ENCODE measurements at places on chromosomes 1 and 21. TPM values are rescaled to one million over a fixed set of nuclear protein-coding genes. Genes with fewer than 3 reads are reported as not detected.

Gene KLF17
- 1.1 TPM for total RNA-seq

GRCh38 chr1:176994931-176995596 is 169.4 kb downstream of the ASTN1 start:
- no peak for DNase-seq

DNA sequence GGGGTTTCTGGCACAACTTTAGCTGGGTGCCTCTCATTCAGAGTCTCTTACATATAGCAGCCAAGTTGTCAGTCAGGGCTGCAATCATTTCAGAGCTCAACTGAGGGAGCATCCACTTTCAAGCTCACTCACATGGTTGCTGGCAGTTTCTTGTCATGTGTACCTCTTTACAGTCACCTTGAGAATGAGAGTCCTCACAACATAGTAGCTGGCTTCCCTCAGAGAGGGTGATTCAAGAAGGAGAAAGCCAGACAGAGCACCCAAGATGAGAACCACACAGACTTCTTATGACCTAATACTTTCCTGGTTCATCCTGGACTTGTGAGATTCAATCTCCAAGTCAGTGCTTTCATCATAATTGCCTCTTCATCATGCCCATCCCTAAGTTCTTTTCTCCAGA is 57.2 kb downstream of the DPT start:
- DNase-seq = no peak

DNA sequence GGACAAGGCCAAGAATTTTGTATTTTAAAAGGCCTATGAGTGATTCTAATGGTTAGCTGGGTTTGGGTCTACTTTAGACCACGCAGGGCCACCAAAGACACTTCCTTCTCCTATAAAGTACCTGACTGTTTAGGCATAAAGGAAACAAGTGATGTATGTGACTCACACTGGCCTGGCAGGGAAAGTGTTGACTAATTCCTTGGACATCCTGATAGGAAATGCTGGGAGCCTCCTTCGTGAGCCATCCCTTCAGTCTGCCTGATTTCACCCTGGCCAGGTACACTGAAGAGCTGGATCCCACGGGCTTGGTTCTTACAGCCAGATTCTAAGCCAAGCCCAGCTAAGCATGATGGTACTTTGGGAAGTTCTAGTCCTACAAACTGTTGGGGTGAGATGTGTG is 100.5 kb upstream of the HMGB4 start:
- DNase-seq = peak; percentile 29

Measured in fibroblast of the aortic adventitia (primary cell).